ENCODE measurements at places on chromosomes 3 and 15. TPM values are rescaled to one million over a fixed set of nuclear protein-coding genes. Genes with fewer than 3 reads are reported as not detected.

The BUB1B gene
- 0.36 TPM for total RNA-seq

- no peak overlapping the region for H3K4me3 ChIP-seq
- no peak overlapping the region for H3K27ac ChIP-seq
- H3K27me3 ChIP-seq = no peaks in the 10 kb centered on the region
Measured at GRCh38 chr15:92421976-92422375, 28.3 kb downstream of the ST8SIA2 start.

- peak overlapping the region; percentile 41 for H3K4me3 ChIP-seq
- H3K27ac ChIP-seq = peak overlapping the region; percentile 79
- no peaks in the 10 kb centered on the region for H3K36me3 ChIP-seq
- no peaks in the 10 kb centered on the region for H3K27me3 ChIP-seq
- H3K4me1 ChIP-seq = peaks cover 11% of the 10 kb centered on the region
- peak; percentile 90 for DNase-seq
Measured at GRCh38 chr3:194323785-194324735, 27.1 kb downstream of the CPN2 start.

- no peaks in the 10 kb centered on the region for H3K36me3 ChIP-seq
- no peak overlapping the region for H3K27ac ChIP-seq
- no peaks in the 10 kb centered on the region for H3K27me3 ChIP-seq
- H3K4me3 ChIP-seq = no peak overlapping the region
Measured at GRCh38 chr3:50652709-50653108, 22.0 kb upstream of the DOCK3 start.

DNA sequence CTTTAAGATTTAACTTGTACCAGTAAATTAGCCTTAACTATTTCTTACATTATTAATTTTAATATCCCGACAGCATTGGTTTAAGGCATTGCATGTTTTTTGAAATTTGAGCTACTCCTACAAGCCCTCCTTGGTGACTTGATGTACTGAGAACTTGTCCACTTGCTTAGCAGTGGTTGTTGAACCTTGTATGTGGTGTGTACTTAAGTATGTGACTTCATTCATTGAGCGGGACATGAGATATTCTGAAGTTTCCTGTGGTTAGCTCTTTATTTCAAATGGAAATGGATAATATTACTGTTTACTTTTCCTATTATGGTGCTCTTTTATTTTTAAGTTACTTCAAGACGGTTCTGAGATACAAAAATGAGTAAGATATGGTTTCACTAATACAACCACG, 3.6 kb upstream of the COL6A5 start:
- H3K4me3 ChIP-seq = no peak overlapping the region
- no peaks in the 10 kb centered on the region for H3K27me3 ChIP-seq
- H3K27ac ChIP-seq = no peak overlapping the region
- H3K36me3 ChIP-seq = no peaks in the 10 kb centered on the region

GRCh38 chr3:69741032-69741767, 1.9 kb downstream of the MITF start:
- peaks cover 66% of the 10 kb centered on the region for H3K4me1 ChIP-seq
- peak overlapping the region; percentile 84 for H3K4me3 ChIP-seq
- no peaks in the 10 kb centered on the region for H3K36me3 ChIP-seq
- no peaks in the 10 kb centered on the region for H3K27me3 ChIP-seq

GRCh38 chr3:186807231-186807630, 949 bp upstream of the RFC4 start:
- H3K4me1 ChIP-seq = peaks cover 17% of the 10 kb centered on the region
- H3K27me3 ChIP-seq = no peaks in the 10 kb centered on the region
- H3K4me3 ChIP-seq = peak overlapping the region; percentile 65
- no peak overlapping the region for H3K27ac ChIP-seq

DNA sequence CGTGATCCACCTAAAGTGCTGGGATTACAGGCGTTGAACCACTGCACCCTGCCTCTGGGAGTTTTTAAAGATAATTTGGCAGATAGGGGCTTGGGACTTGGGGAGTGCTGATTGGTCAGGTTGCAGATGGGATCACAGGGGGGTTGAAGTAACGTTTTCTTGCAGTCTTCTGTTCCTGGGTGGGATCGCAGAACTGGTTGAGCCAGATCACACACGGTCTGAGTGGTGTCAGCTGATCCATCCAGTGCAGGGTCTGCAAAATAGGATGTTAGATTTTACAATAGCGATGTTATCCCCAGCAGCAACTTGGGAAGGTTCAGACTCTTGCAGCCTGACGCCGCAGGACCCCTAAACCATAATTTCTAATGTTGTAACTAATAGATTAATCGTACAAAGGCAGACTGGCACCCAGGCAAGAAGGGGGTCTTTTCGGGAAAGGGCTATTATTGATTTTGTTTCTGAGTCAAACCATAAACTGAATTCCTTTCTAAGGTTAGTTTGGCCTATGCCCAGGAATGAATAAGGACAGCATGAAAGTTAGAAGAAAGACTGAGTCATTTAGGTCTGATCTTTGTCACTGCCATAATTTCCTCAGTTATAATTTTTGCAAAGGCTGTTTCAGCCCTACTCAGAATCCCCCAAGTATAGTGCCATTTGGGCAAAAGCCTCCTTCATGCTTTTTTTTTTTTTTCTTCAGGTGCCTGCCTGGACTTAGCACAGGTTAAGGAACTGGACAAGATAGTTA, 1.5 kb upstream of the CA12 start:
- no peak for DNase-seq
- peaks cover 36% of the 10 kb centered on the region for H3K27me3 ChIP-seq
- H3K4me1 ChIP-seq = peaks cover 14% of the 10 kb centered on the region
- H3K36me3 ChIP-seq = no peaks in the 10 kb centered on the region

GRCh38 chr15:101062471-101063171, 143.5 kb downstream of the LRRK1 start:
- H3K4me3 ChIP-seq = no peak overlapping the region
- H3K4me1 ChIP-seq = peaks cover 15% of the 10 kb centered on the region
- H3K36me3 ChIP-seq = peaks cover 14% of the 10 kb centered on the region
- peak; percentile 42 for DNase-seq

DNA sequence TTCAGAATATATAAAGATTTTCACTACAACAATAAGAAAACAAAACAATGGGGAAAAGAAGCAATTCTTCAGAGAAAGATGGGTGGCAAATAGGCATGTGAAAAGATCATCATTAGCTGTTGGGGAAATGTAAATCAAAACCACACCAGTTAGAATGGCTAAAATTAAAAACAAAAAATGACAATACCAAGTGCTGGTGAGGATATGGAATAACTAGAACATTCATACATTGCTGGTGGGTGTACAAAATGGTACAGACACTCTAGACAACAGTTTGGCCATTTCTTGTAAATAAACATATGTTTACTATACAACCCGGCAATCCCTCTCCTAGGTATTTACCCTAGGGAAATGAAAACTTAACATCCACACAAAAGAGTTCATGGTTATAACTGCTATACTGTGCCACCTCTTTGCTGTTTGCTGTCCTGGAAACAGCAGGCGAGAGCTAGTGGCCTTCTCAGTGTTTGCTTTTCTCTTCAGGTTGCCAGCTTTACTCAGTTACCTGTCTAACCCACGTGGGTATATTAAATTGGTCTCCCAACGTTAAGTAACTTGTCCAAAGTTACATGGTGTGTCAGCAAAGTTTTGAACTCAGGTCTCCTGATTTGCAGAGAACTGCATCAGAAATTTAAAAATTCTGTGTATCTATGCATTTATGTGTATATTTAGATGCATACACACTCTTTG, 4.6 kb upstream of the NIT2 start:
- no peak for DNase-seq
- peaks cover 6% of the 10 kb centered on the region for H3K4me1 ChIP-seq
- no peak overlapping the region for H3K27ac ChIP-seq

- no peak for DNase-seq
- no peak overlapping the region for H3K27ac ChIP-seq
- H3K4me1 ChIP-seq = no peaks in the 10 kb centered on the region
- peaks cover 39% of the 10 kb centered on the region for H3K27me3 ChIP-seq
- H3K36me3 ChIP-seq = no peaks in the 10 kb centered on the region
Measured at GRCh38 chr15:89822026-89822425, 7.4 kb upstream of the ANPEP start.

GRCh38 chr15:76332796-76333195, 3.8 kb upstream of the ISL2 start:
- peaks cover 12% of the 10 kb centered on the region for H3K4me1 ChIP-seq
- DNase-seq = no peak
- H3K27ac ChIP-seq = no peak overlapping the region
- no peak overlapping the region for H3K4me3 ChIP-seq
- H3K36me3 ChIP-seq = no peaks in the 10 kb centered on the region
- H3K27me3 ChIP-seq = peaks cover 21% of the 10 kb centered on the region

The SI gene
- not detected for total RNA-seq

The ARL6 gene
- total RNA-seq = 11.1 TPM

DNA sequence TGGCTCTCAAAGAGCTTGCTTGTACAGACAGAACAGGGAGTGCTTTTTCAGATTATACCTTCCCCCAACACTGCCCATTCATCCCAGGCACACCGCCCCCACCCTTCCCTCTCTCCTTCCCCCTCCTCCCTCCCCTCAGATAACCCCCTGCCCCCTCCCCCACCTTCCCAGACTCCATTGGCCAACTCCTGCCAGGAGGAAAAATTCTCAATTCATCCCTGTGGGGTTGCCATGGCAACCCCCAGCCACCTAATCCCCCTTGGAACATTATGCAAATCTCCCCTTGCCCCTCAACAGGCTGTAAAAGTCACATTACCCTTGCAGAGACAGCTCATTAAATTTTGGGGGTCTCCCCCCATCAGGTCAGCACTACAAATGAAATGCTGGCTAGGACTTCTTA, 14.3 kb downstream of the TLE3 start:
- H3K27ac ChIP-seq = peak overlapping the region; percentile 32
- no peaks in the 10 kb centered on the region for H3K27me3 ChIP-seq
- DNase-seq = no peak

- no peaks in the 10 kb centered on the region for H3K36me3 ChIP-seq
- H3K27me3 ChIP-seq = no peaks in the 10 kb centered on the region
- H3K4me1 ChIP-seq = no peaks in the 10 kb centered on the region
- no peak for DNase-seq
Measured at GRCh38 chr3:131239267-131239666, 142.3 kb upstream of the NUDT16 start.

GRCh38 chr15:38904298-38904697, 339.7 kb upstream of the RASGRP1 start:
- no peaks in the 10 kb centered on the region for H3K36me3 ChIP-seq
- no peak overlapping the region for H3K27ac ChIP-seq
- no peak overlapping the region for H3K4me3 ChIP-seq
- H3K27me3 ChIP-seq = no peaks in the 10 kb centered on the region
- DNase-seq = no peak

The INSYN1 gene
- 5.1 TPM for total RNA-seq

DNA sequence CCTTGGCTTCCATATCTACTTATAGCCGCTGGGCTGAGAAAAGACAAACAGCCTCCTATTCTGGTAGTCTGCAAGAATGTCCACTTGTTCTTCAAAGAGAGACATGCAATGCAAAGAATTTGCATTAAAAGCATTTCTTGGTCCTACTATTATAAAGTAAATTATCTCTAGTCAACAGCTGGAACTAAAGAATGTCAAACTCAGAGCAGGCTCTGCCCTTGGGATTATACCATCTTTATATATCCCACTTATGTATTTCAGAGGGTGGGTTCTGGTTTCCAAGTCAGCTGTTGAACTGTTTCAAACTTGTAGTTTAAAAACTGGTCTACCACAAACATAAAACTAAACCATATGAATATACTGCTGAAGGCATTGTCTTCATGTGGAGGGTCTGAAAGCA, 7.0 kb upstream of the ACTC1 start:
- H3K27ac ChIP-seq = no peak overlapping the region
- H3K27me3 ChIP-seq = no peaks in the 10 kb centered on the region
- peaks cover 7% of the 10 kb centered on the region for H3K4me1 ChIP-seq

The ZNF620 gene
- 7.3 TPM for total RNA-seq

GRCh38 chr15:86055688-86056087, 24.0 kb upstream of the AGBL1 start:
- no peak overlapping the region for H3K4me3 ChIP-seq
- H3K27ac ChIP-seq = no peak overlapping the region
- H3K36me3 ChIP-seq = no peaks in the 10 kb centered on the region
- H3K27me3 ChIP-seq = no peaks in the 10 kb centered on the region
- no peaks in the 10 kb centered on the region for H3K4me1 ChIP-seq

DNA sequence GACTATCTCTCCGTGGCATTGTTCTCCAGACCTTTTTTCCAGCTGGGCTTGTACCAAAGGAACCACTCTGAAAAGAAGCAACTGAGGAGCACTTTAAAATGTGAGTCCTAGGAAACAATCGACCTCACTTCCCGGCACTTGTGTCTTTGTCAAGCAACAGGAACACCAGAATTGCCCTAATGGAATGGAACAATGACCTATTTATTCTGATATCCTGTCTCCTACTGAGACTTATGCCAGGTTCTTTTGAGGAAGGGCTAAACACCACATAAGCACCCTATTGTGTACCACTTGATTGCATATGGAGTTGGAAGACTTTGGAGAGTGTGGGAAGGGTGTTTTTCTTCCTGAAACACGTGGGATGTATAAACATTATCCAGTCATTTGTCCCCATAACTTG, 56.8 kb upstream of the TGFBR2 start:
- H3K4me1 ChIP-seq = no peaks in the 10 kb centered on the region
- no peak overlapping the region for H3K27ac ChIP-seq
- H3K27me3 ChIP-seq = no peaks in the 10 kb centered on the region
- DNase-seq = no peak
- no peak overlapping the region for H3K4me3 ChIP-seq

DNA sequence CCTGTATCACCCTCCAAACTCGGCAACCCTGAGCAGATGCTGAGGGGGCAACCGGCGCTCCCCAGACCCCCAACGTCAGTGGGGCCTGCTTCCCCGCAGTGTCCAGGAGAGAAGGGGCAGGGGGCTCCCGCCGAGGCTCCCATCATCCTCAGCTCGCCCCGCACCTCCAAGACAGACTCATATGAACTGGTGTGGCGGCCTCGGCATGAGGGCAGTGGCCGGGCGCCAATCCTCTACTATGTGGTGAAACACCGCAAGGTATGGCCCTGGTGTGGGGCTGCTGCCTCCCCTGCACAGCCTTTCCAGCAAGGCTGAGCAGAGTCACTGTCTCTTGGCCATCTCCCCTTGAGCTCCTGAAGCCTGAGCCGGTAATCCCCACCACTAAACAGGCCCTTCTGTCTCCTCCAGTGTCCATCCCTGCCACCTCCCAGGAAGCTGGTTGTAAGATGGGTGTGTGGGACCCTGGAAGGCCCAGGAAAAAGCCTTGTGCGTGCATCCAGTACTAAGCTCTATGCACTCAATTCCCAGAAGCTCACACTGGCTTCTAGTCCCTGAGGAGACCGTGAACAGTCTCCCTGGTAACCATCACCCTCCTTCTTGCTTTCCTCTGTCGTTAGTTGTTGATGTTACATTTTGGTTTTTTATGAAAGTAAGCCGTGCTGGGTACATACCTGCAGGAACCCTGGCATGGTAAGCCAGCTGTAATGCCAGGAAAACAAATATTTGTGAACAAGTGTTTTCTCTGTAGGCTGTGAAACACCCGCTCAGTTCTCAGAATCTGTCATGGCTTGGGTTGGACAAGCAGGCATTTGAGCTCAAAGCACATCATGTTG, 63.3 kb downstream of the BOC start:
- DNase-seq = peak; percentile 63
- no peaks in the 10 kb centered on the region for H3K27me3 ChIP-seq
- H3K27ac ChIP-seq = peak overlapping the region; percentile 88
- H3K36me3 ChIP-seq = peaks cover 70% of the 10 kb centered on the region
- H3K4me1 ChIP-seq = peaks cover 37% of the 10 kb centered on the region

- no peaks in the 10 kb centered on the region for H3K27me3 ChIP-seq
- H3K27ac ChIP-seq = no peak overlapping the region
Measured at GRCh38 chr15:50813865-50814264, 48.4 kb upstream of the SPPL2A start.

All from sigmoid colon (tissue), 7 donors.